ENCODE measurements at places on chromosomes 7 and 10. TPM values are rescaled to one million over a fixed set of nuclear protein-coding genes. Genes with fewer than 3 reads are reported as not detected.

DNA sequence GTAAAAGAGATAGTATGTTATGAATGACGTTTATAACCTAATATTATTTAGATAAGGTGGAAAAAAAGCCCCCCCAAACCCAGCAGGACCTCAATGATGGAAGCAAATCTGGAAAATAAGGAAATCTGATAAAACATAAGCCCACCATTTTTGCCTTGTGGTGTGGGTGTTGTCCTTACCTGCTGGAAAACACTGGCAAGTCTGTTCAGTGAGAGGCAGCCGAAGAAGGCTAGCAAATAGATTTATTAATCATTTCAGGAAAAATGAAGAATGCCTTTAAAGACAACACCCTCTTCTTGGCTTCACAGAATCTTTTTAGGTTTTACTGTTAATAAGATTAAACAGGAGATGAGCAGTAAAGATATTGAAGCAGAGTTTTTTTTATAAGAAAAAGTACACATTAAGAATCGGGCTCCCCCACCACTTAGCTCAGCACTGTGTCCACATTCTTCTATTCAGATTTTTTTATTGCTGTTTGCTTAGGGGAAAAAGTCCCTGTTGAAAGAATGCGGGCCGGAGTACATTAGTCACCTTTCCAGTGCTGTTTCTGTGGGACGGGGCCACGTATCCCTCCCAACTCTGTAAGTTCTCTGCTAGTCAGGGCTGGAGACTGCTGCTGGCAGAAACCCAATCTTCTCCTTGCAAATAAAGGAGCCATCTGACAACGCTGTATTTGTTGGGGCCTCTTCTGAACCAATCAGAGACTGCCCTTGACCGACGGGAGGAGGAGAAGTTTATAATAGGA is 104.1 kb downstream of the EVX1 start:
- DNase-seq: no peak

The TFR2 gene
- total RNA-seq: 5.1 TPM

- DNase-seq: no peak
Observed at GRCh38 chr7:27160145-27160545, 3.7 kb upstream of the HOXA7 start.

- no peak for DNase-seq
Observed at GRCh38 chr7:91995391-91996105, 54.9 kb downstream of the AKAP9 start.

- no peak for DNase-seq
Observed at GRCh38 chr10:35103882-35104281, 13.7 kb upstream of the CUL2 start.

DNA sequence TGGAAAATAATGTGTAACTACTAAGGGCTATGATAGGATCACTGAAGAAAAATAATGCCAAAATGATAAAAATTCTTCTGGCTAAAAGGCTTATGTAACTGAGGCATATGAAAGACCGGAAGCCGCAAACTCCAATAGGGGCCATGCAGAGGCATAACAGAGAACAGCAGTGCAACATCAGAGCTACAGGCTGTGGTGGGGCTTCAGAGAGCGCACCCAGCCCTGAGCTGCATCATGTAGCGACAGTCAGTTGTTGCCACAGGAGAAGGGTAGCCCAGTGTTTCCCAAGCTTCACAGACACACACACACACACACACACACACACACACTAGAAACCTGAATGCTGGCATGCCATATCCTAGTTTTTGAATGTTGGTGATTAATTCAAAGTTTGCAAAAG is 9.3 kb downstream of the LLCFC1 start:
- no peak for DNase-seq

The ETV1 gene
- 51.8 TPM for total RNA-seq

DNA sequence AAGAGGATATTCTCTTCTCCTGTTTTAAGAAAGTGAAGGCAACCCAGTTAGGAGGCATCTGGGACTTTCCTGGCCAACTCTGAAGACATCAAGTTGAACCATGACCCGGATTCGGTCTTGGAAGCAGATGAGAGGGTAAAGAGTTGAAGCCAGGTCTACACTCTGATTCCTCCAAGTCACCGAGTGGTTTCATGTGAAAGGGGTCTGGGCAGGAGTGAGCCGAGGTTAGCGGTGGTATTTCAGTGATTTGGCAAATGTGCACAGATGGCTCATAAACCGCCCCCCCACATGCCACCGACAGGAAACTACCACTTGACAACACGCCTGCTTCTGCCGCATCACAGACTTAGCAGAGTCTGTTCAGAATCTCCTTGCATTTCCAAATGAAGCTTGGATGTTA is 11.4 kb upstream of the REPIN1 start:
- no peak for DNase-seq

The KCNMA1 gene
- total RNA-seq: 3.2 TPM

The NUDT5 gene
- 53.5 TPM for total RNA-seq

The TMEM178B gene
- total RNA-seq: 49.8 TPM

The CYP2C18 gene
- not detected for total RNA-seq

- no peak for DNase-seq
Observed at GRCh38 chr7:156665101-156665500, 24.5 kb downstream of the RNF32 start.

DNA sequence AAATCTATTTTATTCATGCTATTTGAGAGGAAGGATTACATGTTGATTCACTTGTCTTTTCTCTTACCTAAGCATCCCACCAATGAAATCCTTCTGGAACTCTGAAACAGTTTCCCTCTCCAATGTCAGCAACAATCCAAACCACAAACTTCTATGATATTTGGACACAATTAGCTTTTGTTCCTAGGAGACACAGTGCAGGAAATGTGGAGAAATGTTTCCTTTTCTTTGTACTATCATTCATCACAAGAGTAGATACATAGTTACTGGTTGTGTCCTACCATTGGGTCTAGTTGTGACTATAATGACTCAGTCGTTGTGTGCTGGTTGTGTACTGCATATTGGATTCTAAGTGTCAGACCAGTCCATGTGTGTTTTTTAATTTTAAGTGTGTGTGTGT is 156.8 kb upstream of the MAGI2 start:
- no peak for DNase-seq

The EGR2 gene
- total RNA-seq: 0.37 TPM

GRCh38 chr7:44306606-44307005 is 18.8 kb downstream of the CAMK2B start:
- DNase-seq: no peak

The PNLIPRP1 gene
- total RNA-seq: not detected

GRCh38 chr7:116707289-116707688 is 35.3 kb downstream of the MET start:
- no peak for DNase-seq

The PAX2 gene
- not detected for total RNA-seq

The ATOH7 gene
- 0.86 TPM for total RNA-seq

The TDRD1 gene
- total RNA-seq: not detected

GRCh38 chr10:60367024-60367423 is 22.7 kb downstream of the ANK3 start:
- DNase-seq: no peak

The SLC29A3 gene
- 7.8 TPM for total RNA-seq

DNA sequence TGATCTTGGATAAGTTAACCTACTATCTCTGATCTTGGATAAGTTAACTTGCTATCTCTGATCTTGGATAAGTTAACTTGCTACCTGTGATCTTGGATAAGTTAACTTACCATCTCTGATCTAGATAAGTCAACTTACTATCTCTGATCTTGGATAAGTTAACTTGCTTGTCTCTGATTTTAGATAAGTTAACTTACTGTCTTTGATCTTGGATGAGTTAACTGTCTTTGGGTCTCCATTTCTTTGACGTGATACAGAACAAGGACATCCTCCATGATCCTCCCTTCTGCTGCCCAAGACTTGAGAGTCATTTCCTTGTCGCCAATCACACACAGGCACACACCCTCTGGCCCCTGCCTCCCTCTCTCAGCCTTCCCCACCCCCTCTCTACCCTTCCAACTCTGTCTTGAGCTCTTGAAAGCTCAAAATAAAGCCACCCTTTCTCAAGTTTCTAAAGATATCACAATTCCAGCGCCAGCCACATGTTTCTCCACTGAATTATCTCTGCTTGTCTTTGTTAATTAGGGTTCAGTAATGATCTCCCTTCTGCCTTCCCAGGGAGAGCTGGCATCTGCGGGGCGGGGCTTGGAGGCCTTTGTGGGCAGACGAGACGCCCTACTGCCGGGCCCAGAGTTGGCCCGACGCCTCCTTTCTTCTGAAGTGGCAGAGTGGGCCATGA is 85.1 kb upstream of the GTF2I start:
- no peak for DNase-seq

- no peak for DNase-seq
Observed at GRCh38 chr7:3655635-3656034, 354.6 kb downstream of the SDK1 start.

DNA sequence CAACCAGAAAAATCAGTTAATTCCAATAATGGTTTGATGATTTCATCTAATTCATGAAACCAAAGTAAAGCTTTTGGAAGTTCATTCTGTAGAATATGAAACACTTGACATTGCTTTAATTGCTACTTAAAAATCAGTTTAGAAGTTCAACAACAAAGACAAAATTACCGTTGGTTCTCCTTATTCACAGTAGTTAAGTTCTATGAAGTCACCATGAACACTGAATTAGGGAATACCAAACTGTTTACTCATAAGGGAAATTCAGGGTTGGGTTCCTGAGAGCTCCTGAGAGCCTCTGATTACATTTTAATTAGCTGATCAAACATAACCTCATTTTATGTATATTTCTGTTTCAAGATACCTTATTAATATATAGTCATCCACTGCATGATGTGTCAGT is 46.2 kb downstream of the ZNF438 start:
- DNase-seq: no peak

DNA sequence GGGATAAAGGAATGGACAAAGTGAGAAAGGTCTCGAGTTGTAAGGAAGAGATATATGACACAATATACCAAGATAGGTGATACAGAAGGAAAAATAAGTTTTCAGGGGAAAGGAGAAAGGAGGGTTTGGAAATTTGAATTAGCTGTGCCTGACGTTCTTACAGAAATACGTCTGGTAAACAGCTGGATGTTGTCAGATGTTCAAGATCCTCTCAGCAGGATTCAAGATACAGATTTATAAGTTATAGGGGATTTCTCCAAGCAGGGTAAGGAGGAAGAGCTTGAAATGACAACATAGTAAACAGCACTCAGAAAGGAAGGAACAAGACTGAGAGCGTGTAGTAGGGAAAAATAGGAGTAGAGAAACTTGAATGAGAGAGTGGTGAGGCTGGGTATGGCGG is 1184.1 kb downstream of the TYW1 start:
- DNase-seq: no peak

GRCh38 chr10:132697578-132698200 is 88.3 kb downstream of the NKX6-2 start:
- DNase-seq: no peak

GRCh38 chr10:17888189-17888588 is 63.5 kb upstream of the SLC39A12 start:
- no peak for DNase-seq

DNA sequence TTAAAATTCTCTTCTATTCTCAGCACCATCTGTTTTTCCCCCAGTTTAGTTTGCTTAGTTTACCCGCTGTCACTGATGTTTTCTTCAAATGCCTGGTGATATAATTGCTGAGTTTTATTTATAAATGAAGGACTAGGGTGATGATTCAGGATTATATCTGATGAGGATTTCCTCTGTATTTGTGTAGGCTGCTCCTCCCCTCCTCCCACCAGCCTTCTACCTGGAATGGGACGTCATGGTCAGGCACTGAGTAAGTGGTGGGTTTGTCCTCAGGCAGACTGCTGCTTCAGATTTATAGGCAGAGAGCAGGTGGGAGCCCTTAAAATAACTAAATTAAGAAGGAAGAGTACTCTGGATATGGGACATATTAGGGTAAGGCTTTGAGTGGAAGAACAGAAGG is 35.8 kb downstream of the PALS2 start:
- no peak for DNase-seq

DNA sequence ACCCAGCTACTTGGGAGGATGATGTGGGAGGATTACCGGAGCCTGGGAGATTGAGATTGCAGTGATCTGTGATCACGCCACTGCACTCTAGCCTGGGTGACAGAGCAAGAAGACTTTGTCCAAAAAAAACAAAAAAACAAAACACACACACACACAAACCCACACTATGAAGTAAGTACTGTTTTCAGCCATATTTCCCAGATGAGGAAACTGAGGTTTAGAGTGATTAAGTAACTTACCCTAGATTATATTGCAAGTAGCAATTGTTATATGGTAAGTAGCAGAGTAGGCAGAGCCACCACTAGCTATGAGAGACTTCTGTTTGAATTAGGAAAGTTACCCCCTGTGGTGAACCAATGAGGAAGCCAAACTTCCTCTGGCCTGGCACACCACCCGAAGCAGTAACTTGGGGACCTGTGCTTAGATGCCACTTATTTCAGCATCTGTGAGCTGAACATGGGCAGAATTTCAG is 61.9 kb downstream of the MCU start:
- no peak for DNase-seq

- DNase-seq: no peak
Observed at GRCh38 chr7:102942868-102943267, 30.1 kb downstream of the LRRC17 start.

The FAM180A gene
- not detected for total RNA-seq

DNA sequence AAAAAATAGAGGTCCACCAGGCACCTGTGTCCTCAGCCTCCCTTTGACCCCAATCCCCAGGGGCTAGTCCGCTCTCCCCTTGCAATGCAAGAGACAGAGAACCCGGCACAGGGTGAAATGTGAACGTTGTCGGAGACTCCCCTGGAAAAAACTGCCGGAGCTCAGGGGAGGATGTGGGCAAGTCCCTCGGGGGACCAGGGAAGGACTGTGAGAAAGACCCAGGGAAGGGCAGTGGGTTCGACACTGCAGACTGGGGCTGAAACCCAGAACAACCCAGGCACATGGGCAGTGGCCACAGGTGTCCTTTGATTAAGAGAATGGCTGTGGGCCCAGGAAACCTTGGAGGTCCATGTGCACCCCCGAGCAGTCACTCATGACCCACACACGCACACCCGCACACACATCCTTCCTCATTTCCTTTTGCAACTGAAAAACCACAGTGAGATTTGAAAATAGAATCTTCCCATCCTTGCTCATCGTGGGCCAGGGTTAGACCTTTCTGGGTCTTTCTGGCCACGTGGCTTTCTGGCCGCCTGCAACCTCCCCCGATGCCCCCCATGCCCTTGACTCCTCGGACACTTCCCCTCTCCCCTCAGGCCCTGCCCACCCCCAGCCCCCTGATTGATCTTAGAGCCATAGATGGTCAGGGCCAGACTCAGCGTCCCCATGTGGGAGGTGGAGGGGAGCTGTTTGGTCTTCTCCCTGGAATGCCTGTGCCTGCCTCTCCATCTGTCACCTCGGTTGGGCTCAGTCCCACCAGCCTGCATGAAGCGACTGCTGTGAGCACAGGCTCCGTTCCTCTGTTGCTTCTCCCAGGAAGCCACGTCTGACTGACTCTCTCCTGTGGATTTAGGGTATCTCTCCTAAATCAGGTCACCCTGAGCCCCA is 7.9 kb downstream of the LAT2 start:
- DNase-seq: no peak

DNA sequence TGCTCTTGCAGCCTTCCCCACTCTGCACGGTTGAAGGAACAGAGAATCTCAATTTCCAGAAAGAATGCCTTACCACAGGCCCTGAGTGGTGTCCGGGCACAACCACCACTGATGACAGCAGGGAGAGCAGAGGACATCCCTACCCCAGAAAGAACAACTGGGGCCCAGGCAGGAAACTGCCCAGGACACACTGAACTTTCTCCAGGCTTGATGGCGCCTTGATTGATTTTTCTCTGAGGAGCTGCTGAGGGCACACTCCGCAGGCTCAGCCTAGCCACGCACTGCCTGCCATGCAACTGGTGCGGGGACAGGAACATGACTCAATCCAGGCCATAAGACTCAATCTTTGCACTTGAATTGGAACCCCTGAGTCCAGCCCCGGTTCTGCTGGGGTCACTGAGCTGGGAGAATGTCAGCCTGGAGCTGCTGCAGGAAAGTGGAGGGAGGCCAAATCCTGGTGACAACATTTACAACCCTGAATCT is 5.9 kb downstream of the AKR1B1 start:
- no peak for DNase-seq
